ENCODE measurements at places on chromosomes 2 and 18.

- DNase-seq: no peak
These were observed 24.5 kb downstream of the UGP2 start for GRCh38 chr2:63866009-63866709.

- no peak for DNase-seq
These were observed 12.1 kb upstream of the NOSTRIN start for GRCh38 chr2:168790226-168790902.

GRCh38 chr18:80175451-80176204 lies 66.6 kb downstream of the ADNP2 start:
- no peak for DNase-seq

DNA sequence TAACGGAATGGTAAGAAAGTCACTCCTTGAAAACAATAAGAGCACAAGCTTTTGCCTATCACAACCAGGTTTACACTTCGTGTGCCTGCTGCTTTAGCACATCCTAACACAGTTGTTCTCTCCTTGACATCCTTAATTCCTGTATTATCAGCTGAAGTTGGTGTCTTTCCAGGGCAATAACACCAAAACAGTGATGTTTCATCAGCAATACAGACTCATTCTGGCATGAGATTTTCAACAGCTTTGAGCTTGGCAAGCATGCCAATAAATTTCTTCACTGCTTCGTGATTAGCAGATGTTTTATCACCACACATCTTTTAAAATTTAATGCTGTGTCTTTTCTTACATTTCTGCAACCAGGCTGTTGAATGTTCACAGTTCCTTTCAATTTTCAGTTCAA lies 148.4 kb downstream of the EIPR1 start:
- DNase-seq: no peak

- no peak for DNase-seq
These were observed 107.4 kb downstream of the PXDN start for GRCh38 chr2:1636791-1637415.

- DNase-seq: no peak
These were observed 39.4 kb downstream of the AAK1 start for GRCh38 chr2:69604026-69604678.

GRCh38 chr2:105796791-105797190 lies 52.1 kb downstream of the NCK2 start:
- no peak for DNase-seq

DNA sequence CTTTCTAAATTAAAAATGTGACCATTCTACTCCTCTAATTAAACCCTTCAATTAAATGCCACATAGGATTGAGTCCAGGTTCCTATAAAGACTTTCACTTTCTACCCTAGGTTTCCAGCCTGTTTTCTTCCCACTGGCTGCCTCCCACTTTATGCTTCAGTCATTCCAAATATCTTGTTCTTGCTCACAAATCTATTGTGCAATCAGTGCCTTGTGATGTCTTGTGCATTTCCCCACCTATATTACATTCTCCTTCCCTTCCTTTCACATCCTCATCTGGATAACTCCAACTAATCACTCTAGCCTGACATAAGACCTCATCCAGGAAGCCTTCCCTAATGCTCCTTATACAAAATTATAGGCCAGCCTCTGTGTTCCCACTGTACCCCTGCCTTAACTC lies 281.7 kb upstream of the LRATD1 start:
- DNase-seq: no peak

GRCh38 chr2:205103699-205104098 lies 558.4 kb downstream of the PARD3B start:
- no peak for DNase-seq
